Fibroblast of villous mesenchyme (primary cell): ENCODE measurements at places on chromosomes 4 and X. TPM values are rescaled to one million over a fixed set of nuclear protein-coding genes. Genes with fewer than 3 reads are reported as not detected.

Gene ZNF275
- 12.9 and 13.4 TPM in 2 replicates for total RNA-seq

GRCh38 chr4:44668526-44668925, 9.7 kb upstream of the GUF1 start:
- no peak for DNase-seq

- DNase-seq: no peak
Measured at GRCh38 chrX:2781698-2782097, 29.9 kb downstream of the XG start.

DNA sequence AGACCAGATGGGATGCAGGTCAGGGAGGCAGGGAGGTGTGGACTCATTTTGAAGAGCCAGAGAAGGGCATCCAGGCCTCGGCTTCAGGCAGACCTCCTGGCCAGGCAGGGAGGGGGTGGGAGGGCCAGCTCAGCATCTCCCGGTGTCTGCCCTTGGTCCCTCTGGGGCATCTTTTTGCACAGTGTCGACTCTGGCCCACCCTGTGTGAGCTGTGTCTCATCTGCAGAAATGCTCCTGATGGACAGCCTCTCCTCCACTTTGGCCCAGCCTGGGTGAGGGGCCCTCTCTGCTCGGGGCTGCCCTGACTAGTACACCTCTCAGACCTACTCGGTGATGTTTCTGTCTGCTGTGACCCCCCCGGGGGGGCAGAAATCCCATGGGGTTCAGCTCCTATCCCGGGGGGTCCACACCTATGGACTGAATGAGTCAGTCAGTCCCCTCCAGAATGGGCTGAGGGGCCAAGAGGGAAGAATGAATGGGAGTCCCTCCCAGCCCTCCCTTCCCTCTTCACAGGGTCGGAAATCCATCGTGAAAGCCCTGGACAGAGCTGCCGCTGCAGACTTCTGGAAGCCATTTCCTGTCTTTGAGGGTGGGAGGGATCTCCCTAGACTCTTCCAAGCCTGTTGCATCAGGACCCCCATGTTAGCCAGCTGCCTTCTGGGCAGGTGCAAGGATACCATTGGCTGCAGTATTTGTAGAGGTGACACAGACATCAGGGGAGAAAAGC, 196.7 kb upstream of the PSAPL1 start:
- DNase-seq: no peak

GRCh38 chr4:38572793-38573192, 91.2 kb upstream of the KLF3 start:
- no peak for DNase-seq

GRCh38 chr4:108483079-108483478, 137.3 kb upstream of the RPL34 start:
- no peak for DNase-seq

- DNase-seq: no peak
Measured at GRCh38 chr4:96916711-96917110, 1076.8 kb downstream of the PDHA2 start.

GRCh38 chr4:15443371-15444160, 15.7 kb downstream of the C1QTNF7 start:
- DNase-seq: no peak

- no peak for DNase-seq
Measured at GRCh38 chr4:1784395-1784788, 8.7 kb upstream of the FGFR3 start.

- no peak for DNase-seq
Measured at GRCh38 chrX:111284631-111285293, 14.5 kb upstream of the CAPN6 start.

DNA sequence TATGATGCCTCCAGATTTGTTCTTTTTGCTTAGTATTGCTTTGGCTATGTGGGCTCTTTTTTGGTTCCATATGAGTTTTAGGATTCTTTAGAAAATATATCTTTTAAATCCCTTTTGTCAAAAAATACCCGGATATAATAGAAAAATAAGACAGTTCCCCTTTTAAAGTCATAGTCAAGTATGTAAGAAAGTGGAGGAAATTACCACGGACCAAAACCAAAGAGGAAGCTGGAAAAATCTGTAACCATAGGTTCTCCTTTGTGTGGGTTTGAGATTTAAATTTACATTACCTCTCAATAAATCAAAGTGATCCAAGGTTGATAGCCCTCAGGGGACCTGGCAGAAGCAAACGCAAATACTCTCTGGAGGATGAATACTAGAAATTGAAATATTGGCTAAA, 58.3 kb upstream of the PACRGL start:
- DNase-seq: no peak

GRCh38 chrX:10507181-10507580, 113.2 kb downstream of the MID1 start:
- DNase-seq: no peak
